ENCODE measurements at places on chromosomes 5 and 9.

DNA sequence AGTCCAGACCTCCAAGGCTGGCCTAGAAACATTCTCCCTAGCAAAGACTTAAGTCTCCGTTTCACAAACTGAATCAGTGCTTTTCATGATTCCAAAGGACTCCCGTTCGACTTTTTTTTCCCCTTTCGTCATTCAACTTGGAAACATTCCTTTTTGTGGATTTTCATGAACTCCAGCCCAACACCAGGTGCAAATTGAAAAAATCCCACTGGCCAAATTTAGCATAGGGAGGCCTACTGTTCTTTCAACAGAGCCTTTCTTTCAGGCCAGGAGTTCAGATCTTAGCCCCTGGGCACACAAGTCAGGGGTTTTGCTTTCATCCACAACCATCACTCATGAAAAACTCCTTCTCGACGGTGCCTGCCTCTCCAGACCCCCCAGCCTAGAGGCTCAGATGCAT is 285.3 kb downstream of the PIK3R1 start:
- DNase-seq, result no peak

- DNase-seq, result no peak
These were observed 228.3 kb downstream of the MAST4 start for GRCh38 chr5:66824476-66824875.

- no peak for DNase-seq
These were observed 134.6 kb upstream of the TUT7 start for GRCh38 chr9:86488794-86489193.

DNA sequence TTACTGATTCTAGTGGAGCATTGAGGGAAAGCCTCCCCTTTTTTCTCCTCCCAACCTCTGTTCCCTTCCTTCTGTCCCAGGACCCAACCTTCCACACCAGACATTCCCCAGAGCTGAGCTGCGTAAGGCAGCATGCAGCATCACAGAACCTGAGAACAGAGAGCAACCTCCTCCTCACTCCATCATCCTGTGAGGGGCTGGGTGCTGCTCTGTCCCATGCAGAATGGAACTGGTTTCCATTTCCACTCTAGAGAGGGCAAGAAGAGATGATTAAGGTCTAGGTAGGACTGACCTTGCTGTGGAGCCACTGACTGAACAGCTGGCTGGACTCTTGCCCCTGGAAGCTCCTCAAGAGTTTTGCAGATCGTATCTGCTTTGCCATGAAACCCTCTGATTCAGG is 30.1 kb upstream of the IL7R start:
- no peak for DNase-seq

- no peak for DNase-seq
These were observed 67.8 kb downstream of the NIPSNAP3B start for GRCh38 chr9:104831681-104832080.

- DNase-seq, result no peak
These were observed 417.9 kb downstream of the NR2F1-AS1 start for GRCh38 chr5:93163010-93163663.

DNA sequence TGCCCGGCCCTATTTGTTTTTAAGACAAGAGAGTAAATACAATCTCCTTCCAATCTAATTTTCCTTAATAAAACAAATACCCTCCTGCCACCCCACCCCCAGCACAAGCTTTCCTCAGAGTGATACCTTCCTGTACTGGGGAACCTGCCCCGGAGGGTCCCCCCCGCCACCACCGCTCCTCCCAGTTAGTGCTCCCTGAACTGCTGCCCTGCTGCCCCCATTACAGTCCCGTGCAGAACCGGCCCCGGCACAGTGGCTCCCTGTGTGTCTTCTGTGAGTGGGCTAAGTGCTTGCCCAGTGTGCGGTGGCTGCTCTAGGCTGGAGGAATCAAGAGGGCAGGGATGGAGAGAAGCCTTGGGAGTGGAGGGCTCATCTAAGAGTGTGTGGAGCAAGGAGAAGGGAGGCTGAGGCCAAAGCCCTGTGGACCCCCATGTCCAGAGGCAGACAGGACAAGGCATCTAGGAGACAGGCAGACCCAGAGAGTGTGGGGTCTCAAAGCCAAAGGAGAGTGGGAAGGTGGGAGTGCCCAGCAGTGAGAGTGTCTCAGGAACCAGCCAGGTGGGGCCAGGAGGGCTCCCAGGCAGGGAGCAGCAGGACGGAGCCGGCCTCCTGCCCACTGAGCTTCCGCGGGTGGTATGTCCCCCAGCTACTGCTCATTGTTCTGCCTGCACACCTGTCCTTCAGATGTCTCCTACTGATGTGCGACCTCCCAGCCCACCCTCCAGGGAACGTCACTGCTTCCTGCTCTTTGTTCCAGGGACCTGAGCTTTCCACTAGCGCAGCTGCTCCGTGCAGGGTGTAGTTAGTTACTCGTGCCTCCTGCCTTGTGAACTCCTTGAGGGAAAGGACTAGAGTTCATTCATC is 129.0 kb downstream of the DAB2IP start:
- no peak for DNase-seq

GRCh38 chr5:55241746-55242145 is 8.3 kb upstream of the CCNO start:
- DNase-seq, result no peak

- DNase-seq, result no peak
These were observed 1722.5 kb upstream of the ACO1 start for GRCh38 chr9:30661925-30662324.

DNA sequence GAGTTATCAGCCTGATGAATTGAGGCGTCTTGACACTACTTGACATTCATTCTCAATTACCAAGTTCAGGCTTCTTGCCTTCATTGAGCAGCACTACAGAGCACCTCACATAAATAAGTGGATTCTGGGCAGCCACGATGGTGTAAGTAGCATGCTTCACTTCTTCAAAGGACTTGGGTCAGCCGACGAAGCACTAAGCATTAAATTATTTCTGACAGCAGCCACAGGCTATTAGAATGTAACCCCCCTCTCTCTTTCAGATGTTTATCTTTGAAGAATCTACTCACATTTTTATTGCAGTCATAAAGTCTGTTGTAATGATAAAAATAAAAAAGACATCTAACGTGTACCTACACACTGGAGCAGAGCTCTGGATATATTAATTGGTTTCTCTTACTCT is 45.9 kb upstream of the VPS13A start:
- DNase-seq, result no peak

DNA sequence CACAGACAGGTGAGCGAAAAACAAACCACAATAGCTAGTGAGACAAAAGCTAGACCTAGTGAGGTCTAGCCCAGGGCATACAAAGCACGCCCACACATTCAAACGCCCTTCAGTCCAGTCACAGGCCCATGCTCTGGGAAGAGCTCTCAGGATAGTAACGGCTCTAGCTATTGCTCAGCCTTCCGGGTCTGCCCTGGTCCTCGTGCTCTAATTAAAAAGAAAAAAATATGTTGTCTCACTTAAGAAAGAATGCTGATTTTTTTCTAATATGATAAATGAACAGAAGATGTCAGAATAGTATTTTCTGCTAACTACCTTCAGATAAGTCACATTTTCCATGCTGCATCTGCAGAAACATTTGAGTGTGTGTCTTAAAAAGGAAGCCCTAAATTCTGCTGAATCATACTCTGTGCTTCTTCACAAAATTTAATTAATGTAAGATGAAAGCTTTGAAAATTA is 94.5 kb downstream of the PLPP1 start:
- DNase-seq, result no peak

GRCh38 chr5:157915638-157916037 is 56.7 kb upstream of the CLINT1 start:
- DNase-seq, result no peak

DNA sequence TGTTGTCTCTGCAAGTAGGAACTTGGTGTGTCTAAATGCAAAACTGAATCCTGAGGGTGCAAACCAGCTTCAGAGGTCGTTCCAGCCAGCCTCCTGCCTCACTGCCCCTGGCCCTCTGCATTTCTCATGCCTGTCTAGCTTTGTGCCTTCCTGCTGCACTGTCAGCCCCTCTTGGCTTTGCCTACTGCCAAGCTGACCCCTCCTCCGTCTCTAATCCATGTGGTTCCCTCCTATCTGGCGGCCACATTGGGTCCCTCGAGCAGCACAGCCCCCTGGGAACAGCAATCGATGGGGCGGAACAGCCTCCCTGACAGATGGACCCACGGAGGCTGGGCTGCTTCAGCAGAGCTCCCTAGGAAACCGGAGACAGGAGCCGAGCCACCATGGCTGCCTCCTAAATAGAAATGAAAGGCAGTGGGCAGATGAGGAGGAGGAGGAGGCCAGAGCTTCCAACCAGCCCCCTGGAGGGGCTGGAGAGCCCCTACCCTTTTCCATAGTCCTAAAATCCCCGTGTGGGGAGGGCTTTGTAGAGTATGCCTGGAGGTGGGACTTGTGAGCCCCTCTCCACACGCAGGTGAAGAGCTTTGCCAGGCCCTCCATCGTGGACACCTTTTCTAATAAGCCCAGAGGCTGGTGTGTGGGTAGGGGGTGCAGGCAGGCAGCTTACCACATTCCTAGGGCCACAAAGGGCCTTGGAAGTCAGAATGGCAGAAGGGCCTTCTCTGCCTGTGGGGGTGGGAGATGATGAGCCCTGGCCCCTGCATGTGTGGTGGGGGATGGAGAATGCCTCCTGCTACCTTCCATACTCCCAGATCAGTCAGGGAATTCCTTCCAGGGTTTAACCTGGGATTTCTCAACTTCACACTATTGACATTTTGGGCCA is 9.2 kb upstream of the CXXC5 start:
- DNase-seq, result no peak

DNA sequence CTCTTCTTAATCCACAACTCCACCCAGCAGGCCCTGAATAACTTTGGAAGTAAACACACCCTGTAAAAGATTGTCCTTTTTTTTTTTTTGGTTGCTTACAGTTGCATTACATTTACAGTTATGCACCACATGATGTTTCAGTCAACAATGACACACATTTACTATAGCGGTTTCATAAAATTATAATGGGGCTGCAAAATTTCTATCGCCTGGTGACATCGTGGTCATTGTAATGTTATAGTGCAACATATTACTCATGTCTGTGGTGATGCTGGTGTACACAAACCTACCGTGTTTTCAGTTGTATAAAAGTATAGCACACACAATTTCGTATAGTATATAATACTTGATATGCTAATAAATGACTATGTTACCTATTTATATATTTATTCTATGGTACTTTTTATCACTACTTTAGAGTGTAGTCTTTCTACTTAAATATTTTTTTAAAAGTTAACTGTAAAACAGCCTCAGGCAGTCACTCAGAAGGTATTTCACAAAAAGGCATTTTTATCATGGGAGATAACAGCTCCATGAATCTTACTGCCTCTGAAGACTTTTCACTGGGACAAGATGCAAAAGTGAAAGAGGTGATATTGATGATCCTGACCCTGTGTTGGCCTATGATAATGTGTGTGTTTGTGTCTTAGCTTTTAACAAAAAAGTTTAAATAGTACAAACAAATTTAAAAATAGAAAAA is 695.4 kb upstream of the CDH18 start:
- no peak for DNase-seq

DNA sequence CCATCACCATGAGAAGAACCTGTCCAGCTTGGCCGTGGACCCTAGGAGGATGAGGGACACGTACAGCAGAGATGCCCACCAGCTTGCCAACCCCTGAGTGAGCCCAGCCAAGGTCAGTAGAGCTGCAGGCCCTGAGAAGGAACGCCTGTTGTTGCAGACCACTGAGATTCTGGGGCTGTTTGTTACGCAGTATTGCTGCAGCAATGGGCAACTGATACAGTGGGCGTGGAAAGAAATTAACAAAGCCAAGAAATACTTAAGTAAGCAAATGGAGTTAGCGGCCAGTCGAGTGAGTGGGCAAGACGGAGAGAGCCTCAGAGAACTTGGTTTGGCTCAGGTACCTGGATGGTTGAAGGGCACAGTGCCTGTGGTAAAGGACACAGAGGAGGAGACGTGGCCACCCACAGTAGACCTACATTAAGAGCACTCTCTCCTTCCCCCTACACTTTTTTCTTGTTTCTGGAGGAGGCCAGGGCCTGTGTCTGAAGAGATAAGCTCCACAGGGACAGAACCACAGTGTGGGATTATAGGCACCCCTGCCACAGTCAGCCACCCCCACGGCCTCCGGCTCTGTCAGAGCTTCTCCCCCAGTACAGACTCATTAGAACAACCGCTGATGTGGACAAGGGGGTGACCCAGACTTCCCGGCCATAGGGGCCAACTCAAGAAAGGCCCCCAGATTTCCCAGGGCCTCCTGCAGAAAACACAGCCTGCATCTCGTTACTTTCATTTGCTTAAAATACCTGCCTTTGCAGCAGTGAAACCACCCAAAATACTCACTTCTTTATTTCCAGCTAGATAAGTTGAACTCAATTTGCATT is 40.1 kb upstream of the GRHPR start:
- no peak for DNase-seq

GRCh38 chr9:89748831-89749499 is 144.2 kb downstream of the GADD45G start:
- no peak for DNase-seq

DNA sequence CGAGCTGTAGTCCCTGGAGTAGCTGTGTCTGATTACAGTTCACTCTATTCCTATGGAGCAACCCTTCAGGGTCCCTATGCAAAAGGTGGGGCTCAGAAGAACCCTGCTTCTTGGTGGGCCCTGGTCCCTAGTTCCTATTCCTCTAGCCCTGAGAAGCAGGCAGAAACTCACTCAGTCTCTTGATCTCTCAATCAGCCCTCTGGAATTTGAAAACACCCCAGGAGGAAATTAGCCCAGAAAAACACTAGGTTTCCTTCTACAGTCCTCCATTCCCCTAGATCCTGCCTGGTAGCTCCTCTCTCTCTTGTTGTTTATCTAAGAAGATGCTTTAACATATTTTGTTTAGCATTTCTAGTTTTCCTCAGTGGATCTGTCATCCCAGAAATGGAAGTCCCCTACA is 7.6 kb downstream of the RGS3 start:
- DNase-seq, result no peak

- DNase-seq, result no peak
These were observed 18.6 kb upstream of the RICTOR start for GRCh38 chr5:39092581-39093351.

GRCh38 chr9:110065532-110065931 is 142.4 kb downstream of the C9orf152 start:
- no peak for DNase-seq

DNA sequence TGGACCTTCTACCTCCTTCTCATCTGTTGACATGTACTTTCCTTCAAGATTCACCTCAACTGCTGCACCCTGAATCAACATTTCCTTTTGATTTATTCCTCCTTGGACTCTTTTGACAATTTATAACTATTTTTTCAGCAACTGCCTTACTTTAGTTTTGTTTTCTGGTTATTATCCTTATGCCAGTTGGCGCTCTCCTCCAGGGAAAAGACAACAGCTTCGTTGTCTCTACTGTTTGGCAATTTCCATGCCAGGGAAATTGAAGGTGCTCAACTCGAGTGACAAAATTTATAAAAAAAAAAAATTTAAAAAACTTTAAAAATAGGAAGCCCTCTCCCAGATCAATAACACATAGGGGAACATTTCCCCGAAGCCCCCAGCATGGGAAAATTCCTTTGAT is 549.2 kb upstream of the DMAC1 start:
- DNase-seq, result no peak
